Fibroblast of pulmonary artery (primary cell): ENCODE measurements at places on chromosomes 11 and 22.

DNA sequence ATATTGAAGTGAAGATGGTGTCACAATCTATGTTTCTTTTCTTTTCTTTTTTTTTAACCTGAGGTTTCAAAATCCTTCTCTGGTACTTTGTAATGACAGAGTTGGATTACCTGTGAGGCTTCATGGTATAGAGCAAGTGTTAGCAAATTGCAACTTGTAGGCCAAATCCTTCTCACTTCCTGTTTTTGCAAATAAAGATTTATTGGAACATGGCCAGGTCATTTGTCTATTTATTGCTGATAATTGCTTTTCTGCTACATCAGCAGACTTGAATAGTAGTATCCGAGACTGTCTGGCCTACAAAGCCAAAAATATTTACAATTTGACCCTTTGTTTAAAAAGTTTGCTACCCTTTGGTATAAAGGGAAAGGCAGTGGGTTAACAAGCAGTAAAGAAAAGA is 1059.4 kb upstream of the CCDC90B start:
- no peak for DNase-seq

GRCh38 chr11:61390161-61390560 is 2.2 kb upstream of the TMEM216 start:
- no peak for DNase-seq

GRCh38 chr11:121405646-121406045 is 46.5 kb upstream of the SORL1 start:
- no peak for DNase-seq

DNA sequence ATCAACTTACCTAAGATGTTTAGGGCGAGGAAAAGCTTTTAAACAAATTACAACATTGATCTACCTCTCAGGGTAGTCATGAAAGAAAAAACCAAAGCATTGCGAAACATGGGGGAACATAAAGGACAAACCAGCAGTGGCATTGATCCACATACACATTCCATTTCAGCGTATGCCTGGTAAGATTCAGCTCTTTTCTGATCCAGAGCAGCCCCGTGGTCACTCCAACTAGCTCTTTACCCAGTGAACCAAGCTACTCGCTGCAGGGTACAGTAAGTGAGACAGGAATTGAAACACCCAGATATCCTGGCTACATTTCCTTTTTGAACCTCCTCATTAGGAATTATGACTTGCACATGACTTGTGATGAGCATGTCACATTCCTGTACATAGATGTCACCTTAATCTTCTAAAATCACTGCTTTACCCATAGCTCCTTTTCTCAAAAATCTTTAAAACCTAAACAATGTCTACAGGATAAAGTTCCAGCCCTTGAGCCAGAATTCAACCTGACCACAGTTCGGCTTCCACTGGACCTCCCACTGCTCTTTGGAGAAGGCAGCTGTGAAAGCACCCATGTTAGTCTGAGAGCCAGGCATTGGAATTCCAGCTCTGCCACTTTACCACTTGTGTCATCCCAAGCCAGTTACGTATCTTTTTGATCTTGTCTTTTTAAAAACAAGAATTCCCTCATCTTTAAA is 42.9 kb upstream of the AKIP1 start:
- peak; percentile 65 for DNase-seq
